Epithelial cell of esophagus (primary cell): ENCODE measurements at places on chromosomes 7 and 10.

DNA sequence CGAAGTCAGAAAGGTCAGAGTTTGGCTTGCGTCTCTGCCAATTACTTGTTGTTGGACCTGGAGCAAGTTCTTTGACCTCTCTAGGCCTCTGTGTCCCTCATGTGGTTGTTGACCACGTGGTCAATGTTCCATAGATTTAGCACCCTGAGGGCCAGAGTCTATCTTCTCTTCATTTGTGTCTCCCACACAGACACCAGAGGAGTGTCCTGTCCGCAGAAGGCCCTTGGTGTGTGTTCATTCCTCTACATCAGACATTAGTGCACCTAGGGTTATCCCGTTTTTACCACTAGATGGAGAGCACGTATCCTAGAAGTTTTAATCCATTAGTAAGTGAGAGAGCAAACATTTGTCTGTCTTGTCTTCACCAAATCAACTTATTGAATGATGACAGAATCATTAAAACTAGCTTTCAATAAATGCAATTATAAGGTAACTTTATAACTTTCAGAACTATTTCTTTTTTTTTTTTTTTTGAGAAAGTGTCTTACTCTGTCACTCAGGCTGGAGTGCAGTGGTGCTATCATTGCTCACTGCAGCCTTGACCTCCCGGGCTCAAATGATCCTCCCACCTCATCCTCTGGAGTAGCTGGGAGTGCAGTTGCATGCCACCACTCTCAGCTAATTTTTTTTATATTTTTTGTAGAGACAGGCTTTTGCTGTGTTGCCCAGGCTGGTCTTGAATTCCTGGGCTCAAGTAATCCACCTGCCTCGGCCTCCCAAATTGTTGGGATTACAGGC, 122.5 kb upstream of the ANKRD1 start:
- DNase-seq: peak; percentile 35

DNA sequence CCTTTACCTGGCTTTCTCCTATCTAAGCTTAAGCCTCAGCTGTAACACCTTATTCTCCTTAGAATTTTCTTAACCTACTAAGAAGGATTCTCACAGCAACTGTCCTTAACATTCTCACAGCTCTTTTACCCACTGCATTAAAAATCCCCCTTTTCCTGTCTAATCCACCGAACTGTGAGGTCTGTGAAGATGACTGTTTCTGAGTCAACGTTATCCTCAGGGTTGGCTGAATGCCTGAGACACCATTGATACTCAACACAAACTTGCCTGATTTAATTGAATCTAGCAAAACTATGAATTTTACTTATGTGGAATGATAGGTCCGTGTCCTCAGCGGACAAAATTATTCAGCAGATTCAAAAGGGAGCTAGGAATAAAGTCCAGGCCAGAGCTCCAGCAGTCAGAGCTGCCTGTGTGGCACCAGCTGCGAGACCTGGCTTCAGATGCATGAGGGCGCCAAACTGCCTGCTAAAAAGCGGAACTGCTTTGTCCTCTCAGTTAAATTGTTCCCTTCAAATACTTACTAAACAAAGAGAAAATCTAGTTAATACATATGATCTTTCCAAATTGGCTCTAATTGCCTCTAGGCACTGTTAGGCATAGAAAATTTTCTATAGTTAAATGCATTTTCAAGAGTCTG, 33.4 kb upstream of the VWDE start:
- DNase-seq: peak; percentile 55

DNA sequence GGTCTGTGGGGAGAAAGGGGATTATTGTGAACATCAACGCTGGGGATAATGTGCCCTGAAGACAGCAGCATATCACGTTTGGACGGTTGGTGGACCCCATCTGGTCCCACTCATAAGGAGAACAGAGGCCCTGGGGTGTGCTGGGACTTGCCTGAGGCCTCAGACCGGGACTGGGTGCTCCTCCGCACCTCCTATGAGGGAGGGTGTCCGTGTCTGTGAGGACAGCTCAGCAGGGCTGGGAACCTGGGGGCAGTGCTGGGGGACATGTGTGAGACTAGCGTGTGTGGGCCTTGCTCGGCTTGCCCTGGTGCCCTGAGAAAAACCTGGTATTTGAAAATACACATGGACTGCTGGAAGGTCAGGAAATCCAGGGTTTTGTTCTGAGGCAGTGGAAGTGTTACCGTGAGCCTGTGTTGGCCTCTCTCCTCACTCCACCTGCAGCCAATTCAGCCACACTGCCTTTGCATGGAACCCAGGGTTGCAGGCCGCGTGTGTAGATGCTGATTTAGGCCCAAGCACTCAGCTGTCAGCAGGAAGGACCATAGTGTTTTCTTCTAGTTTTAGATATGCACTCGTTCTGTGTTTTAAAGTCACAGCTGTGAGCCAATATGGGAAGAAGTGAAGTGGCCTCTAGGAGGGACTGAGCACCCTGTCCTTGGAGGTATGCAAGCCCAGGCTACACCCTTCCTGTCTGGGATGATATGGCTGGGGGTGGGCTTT, 13.4 kb upstream of the SH2D4B start:
- DNase-seq: no peak

GRCh38 chr7:1060315-1061072, 16.1 kb downstream of the GPR146 start:
- DNase-seq: no peak

GRCh38 chr7:138842111-138842510, 44.1 kb upstream of the ATP6V0A4 start:
- DNase-seq: peak; percentile 40

GRCh38 chr10:119006451-119007210, 22.9 kb upstream of the NANOS1 start:
- DNase-seq: peak; percentile 98

- no peak for DNase-seq
Measured at GRCh38 chr7:92485974-92486373, 8.2 kb upstream of the ERVW-1 start.

- peak; percentile 73 for DNase-seq
Measured at GRCh38 chr10:110081911-110082310, 74.1 kb downstream of the ADD3 start.

- DNase-seq: no peak
Measured at GRCh38 chr7:41731493-41732435, 28.9 kb upstream of the INHBA start.

DNA sequence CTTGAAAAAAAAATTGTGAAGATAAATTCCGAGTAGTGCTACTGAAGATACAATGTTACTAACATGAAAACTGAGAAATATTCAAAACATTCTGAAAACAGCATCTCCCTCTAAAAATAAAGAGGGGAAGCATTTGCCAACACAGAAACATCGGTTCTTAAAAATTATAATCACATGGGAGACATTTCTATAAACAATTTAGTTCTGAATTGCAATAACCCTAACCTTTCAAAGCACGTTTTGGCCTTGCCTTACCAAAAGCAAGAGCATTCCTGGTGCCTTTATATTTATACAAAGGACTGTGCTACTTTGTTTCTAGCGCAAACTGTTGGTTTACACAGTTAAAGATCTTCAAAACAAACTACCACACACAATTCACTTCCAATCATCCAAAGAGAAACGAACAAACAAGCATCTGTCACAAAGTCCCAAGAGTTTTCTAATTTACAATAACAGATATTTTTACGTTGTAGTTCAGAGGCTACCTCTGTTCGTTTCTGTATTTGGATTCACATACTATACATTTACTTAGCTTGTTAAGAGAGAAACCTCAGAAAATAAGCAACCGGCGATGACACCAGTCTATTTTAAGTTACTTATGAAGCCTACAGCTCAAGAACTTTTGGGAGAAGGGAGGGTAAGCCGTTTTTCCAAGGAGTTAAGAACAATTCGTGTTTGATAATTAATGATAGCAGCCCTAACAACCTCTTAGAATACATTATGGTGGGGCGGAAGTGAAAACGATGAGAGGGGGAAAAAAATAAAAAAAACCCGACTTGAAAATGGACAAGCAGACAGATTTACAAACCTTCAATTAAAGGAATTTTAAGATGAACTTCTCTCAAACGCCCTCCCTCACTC, 1.3 kb downstream of the ABI1 start:
- no peak for DNase-seq

DNA sequence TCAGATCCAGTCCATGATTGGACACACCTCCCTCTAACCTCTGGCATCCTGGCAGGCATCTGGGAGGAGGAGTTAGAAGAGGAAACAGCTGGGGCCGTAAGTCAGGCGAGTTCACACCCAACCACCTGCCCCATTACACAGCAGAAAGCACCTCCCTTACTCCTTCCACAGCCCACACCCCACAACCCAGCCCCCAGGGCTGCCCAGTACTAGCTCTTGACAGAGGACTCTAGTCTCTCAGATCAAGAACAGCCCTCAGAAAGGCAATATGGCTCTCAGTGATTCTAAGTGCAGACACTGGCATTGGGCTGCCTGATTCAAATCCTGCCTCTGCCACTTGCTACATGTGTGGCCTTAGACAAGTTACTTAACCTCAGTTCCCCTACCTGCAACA, 34.1 kb downstream of the KCNMA1 start:
- DNase-seq: peak; percentile 23

GRCh38 chr7:102095321-102096011, 191.2 kb upstream of the SH2B2 start:
- DNase-seq: no peak

- no peak for DNase-seq
Measured at GRCh38 chr10:43256531-43257346, 10.1 kb downstream of the RASGEF1A start.

GRCh38 chr7:91457208-91457607, 193.0 kb downstream of the FZD1 start:
- DNase-seq: no peak

DNA sequence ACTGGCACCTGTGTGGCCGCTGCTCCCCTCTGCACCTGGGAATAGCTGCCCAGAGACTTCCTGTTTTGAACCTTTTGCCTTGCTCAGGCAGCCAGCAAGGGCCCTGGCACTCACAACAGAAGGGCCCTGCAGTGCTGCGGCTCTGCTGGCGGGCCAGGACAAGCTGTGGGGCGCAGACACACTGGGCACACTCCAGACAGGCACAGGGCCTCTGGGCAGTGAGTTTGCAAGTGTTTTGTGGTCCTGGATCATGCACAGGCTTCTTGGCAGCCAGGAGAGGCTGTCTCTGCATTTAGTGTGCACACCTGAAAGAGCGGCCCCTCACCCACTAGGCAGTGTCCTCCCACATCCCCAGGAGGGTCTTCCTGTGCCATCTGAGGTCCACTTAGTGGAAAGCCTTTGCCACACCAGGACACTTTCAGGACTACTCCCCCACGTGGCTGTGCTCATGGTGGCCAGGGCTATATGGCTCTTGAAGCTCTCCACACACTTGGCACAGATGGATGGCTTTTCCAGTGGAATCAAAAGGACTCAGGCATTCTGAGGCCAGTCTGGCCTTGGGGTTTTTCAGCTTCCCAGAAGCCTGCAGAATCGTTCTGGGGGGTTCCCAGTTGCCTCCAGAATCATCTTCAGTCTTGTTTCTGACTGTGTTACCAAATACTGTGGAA, 5.0 kb upstream of the ATP6V0E2 start:
- no peak for DNase-seq

DNA sequence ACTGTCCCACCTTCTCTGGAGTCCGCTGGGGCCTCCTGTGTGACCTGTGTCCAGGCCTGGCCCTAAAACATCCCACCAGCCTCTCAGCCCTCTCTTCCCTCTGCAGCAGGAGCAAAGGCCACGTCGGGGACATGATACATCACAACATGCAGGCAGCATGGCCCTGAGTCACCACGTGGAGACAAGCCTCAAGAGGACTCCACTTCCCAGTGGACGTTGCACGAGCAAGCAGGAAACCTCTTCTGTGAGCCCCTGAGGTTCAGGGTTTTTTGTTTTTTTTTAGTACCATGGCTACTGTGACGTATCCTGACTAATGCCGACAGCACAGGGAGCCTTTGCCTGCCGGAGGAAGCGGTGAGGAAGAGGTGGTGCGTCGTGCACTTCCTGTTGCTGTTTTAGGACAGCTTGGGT, 165.9 kb downstream of the DNAJB6 start:
- DNase-seq: no peak

DNA sequence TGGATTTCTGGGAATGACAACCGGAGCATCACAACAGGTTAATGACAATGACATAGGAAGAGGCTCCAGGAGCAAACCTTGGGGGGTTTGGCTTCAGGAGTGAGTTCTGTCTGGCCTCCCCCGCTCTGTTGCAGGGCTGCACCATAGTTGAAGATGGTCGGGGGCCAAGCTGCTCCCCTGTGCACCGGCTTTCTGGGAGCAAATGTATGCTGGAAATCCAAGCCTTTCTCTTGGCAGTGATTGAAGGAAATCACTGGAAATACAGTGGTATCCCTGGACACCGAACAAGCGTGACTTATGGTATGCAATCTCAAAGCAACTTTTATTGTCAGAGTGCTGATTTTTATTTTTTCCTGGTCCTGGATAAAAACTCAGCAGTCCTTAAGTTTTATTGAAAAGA, 251.9 kb upstream of the ZNF32 start:
- DNase-seq: no peak

DNA sequence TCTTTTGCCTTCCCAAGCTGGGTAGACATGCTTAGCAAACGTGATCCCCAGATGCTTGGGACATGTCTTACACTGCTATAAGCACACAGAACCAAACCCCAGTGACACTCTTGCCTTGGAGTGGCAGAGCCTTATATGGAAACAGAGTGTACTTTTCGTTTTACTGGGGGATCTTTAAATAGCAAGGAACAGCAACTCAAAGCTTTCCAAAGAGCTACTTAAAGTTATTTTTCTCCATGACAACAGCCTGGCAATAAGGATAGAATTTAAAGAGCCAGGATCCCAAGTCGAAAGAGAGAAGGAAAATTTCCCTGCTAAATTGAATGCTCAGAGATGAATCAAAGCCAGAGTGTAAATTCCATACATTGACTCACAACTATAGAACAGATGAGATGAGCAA, 67.8 kb downstream of the ZNF365 start:
- DNase-seq: no peak

GRCh38 chr10:46523119-46523961, 33.1 kb downstream of the GPRIN2 start:
- peak; percentile 94 for DNase-seq

GRCh38 chr7:148480479-148481146, 110.0 kb upstream of the C7orf33 start:
- no peak for DNase-seq

DNA sequence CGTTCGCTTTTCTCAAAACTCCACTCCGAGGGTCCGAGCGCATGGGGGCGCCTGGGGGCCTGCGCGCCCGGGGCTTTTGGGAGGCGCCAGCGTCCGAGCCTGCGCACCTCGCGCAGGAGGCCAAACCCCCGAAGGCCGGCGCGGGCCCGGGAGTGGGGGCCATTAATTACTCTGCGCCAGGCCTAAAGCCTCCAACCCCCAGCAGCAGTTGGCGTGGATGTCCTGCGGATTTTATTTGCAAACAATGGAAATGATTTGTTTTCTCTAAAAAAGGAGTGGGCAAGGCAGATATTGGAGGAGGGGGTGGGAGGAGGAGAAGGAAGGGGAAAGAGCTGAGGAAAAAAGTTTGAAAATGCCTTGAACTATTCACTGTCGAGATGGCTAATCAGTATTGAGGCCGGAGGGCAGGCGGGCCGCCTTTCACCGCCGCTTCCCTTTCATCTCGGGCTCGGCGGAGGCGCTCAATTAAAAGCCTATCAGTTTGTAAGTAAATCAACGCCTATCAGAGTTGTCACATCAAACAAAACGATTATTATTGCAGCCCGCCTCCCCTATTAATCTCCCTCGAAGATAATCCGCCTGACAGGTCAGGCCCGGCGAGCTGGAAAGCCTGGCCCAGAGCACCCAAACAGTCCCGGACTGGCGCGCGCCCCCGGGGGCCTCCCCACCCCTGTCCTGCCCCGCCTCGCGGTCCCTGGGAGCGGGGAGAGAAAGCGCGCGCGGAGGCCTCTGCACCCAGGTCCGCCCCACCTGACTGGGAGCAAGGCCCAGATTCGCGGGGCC, 3.4 kb upstream of the ZNF503 start:
- DNase-seq: peak; percentile 59

GRCh38 chr7:158072991-158073730, 514.5 kb downstream of the PTPRN2 start:
- DNase-seq: no peak
